CD4-positive, alpha-beta T cell treated with Interleukin-17A for 1 hour (primary cell): ENCODE measurements at places on chromosomes 2 and 18.

GRCh38 chr2:235520787-235521186 is 26.9 kb downstream of the AGAP1 start:
- DNase-seq = no peak

- DNase-seq = no peak
Observed at GRCh38 chr2:231355508-231356465, 39.7 kb upstream of the B3GNT7 start.

GRCh38 chr2:85794491-85795121 is 40.8 kb downstream of the ATOH8 start:
- DNase-seq = no peak

DNA sequence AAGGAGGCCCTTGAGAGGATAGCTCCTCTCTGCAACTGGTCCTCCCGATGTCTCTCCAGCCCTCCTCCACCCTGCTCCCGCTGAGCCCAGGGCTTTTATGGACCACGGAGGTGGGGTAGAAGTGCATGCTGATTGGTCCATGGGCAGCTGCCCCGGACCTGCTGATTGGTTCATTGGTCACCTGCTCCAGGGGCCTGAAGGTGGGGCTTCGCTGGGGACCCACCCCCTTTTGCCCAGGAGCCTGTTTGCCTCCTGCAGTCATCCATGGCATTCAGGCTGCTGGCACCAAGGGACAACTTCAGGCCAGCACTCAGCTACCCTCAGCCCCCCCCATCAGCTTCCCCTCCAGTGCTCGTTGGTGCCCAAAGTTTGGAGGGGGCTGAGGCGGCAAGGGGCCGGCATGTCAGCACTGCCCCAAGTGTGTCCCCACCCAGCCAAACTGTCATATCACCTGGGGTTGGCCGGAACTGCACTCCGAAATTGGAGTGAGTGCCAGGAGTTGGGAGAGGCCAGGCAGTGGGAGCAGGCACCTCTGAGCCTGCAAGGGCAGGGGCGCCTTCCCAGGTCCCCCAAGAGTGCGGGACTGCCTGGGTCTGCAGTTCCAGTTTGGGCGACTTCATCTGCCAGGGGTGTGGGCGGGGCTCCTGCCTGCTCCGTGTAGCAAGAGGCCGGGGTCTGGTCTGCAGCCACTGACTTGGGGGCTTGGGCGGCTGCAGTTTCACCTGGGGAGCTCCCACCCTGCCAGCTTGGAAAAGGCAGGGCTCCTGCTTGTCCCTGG is 288.9 kb downstream of the RDH14 start:
- no peak for DNase-seq

DNA sequence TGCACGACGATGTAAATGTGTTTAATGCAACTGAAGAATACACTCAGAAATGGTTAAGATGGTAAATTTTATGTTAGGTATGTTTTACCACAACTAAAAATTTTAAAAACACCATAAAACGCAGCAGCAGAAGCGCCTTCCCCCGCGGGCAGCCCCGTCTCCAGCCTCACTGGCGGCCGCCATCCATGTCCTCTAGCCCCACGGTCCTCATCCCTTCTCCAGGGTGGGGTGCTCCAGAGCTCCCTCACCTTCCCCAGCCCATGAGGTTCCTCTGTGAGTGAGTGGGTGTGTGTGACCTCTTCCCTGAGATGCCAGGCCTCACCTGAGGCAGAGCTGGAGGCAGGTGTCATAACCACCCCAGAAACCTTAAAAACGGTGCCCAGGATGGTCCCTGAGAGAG is 17.0 kb downstream of the INHBB start:
- no peak for DNase-seq

DNA sequence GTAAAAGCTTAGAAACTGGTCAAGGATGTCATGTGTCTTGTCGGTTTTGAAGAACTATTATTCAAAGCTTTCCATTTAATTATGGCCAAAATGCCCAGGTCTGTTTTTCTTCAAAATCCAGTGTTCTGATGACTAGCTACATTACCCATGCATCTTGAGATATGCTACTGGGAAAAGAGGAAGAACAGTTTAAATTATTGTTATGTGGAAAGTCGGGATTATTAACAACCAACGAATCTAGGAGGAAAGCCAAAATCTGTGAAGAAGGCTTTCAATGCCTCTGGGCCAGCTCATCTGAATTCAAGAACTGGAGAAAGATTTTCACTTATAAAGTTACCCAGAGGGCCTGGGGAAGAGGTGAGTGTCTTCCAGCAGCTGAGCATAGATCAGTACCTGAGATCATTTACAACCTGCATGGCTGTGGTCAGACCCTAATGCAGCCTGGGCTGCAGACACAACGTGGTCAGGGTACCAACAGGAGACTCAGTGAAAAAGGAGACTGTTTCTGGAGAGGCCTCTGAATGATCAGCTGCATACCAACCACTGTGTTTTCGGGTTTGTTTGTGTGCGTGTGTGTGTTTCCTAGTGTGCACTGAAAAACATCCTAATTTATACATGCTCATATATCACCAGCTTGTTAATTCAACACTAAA is 308.5 kb downstream of the NRXN1 start:
- no peak for DNase-seq
